ENCODE measurements at places on chromosomes 4 and X. TPM values are rescaled to one million over a fixed set of nuclear protein-coding genes. Genes with fewer than 3 reads are reported as not detected.

The FANCB gene
- total RNA-seq, result 8.0 TPM

The KIAA1210 gene
- not detected for total RNA-seq

The AMTN gene
- not detected for total RNA-seq

The GRPEL1 gene
- 34.6 TPM for total RNA-seq

The ZDHHC15 gene
- total RNA-seq, result 0.13 TPM

The TSPAN7 gene
- not detected for total RNA-seq
